Stimulated activated CD4-positive, alpha-beta T cell treated with anti-CD3 and anti-CD28 coated beads, TNF-alpha, amount 100 ng/mL, for 24 hours (primary cell): ENCODE measurements at places on chromosomes 12 and 14.

DNA sequence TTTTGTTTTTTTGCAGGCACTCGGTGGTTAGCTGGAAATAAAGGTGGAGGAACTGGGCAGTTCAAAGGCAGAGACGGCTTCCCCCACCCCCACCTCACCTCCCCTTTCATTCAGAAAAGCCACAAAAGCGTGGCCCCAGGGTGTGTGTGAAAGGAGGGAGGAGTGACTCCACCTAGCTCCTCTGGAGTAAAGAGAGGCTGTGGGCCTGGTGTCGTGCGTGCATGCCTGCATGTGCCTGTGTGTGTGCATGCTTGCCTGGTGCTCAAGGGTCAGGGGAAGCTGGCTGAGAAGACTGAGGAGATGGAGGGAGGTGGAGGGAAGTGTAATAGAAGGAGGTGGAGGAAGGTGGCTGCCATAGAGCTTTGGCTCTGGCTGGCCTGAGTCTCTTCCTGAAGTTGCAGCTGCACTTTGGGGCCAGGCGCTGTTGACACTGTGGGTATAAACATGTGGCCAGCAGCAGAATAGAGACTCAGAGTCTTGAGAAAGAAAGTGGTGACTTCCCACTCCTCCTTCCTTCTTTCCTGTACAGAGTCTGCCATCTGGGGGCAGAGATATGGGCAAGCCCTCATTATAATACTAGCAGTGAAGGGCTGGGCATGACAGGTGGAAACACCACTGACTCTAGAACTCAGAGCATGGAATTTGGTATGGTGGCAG lies 36.9 kb upstream of the SINHCAF start:
- peak; percentile 22 for DNase-seq

GRCh38 chr14:68676511-68676943 lies 116.3 kb downstream of the ZFP36L1 start:
- DNase-seq, result no peak

GRCh38 chr14:38646391-38646790 lies 390.5 kb upstream of the CLEC14A start:
- DNase-seq, result no peak

GRCh38 chr14:53278602-53279506 lies 125.7 kb upstream of the DDHD1 start:
- DNase-seq, result no peak

DNA sequence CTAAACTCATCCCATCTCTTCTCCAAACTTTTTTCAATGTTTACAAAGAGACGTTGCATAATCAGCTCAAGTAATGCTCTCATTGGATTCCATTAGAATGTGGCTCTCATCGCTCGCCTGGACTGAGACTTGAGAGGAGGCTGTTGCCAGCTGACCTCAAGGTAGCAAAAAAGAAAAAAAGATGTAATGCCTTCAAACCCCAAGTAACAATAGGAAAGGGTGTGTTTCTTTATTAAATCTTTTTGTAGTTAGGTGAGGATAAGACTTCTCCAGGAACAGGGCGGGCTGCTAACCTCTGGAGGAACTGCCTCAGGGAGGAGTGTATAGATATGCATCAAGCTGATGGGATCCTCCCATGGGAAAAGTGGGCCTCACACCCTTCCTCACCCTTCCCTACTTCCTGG lies 956 bp upstream of the PTHLH start:
- DNase-seq, result no peak

DNA sequence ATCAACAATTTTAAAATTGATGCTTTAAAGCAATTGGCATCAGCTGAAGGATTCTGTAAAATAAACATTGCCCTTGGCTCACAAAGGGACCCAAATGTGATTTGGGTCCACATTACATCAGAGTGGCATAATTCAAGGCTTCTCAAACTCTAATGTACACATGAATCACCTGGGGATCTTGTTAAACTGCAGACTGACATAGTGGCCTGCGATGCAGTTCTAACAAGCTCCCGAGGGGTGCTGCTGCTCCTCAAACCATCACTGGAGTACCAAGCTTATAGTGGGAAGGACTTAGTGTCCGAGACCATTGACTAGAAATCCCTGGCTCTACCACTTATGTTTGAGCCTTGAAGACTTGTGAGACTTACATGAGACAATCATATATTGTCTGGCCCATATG lies 31.8 kb upstream of the DNM1L start:
- no peak for DNase-seq

- DNase-seq, result no peak
Observed at GRCh38 chr14:73058922-73059673, 764 bp downstream of the RBM25 start.

- no peak for DNase-seq
Observed at GRCh38 chr12:25293653-25294052, 42.9 kb upstream of the KRAS start.

DNA sequence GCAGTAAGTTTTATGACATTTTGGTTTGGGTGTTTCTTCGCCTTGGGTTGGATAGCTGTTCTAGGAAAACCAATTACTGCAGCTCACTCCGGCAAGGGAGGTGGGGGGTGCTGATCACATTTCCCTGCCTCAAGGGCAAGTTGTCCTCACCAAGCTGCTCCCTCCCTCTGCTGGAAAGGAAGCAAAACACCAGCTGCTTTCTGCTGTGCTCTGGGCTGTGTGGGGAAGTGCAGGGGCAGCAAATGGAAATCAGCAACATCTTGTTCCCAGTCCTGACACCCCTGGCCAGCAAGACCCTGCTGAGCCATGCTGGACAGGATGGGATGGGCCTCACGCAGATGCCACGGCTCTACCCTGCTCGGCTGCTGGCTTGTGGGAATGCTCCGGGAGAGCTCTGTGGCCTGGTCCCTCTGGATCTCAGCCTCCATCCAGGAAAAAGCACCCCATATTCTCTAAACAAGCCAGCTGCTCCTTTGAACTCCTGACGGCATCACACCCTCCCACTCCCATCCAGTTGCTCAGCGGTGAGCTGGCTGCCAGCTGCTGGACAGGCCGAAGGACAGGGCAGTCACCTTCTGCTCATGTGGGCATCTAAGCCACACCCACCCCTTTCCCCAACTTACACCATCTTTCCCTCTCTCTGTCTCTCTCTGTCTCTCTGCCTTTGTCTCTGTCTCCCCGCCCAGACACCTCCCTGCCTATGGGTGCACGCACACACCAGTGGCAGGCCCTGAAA lies 52.4 kb upstream of the EIF5 start:
- DNase-seq, result no peak

DNA sequence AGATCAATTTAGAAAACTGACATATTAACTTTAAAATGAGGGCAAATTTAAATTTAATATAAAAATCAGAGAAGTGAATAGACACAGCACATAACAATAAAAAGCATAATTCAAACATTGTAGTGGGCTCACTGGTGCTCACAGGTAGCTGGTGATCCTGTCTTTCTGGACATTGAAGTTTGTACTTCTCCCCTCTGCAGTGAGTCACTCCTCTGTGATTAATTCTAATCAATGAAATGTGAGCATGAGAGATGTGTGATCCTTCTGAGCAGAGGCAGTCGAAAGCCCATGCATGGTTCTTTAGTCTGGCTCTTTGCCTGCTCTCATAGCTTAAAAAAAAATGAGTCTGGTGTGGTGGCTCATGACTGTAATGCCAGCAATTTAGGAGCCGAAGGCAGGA lies 59.0 kb upstream of the RERGL start:
- no peak for DNase-seq

DNA sequence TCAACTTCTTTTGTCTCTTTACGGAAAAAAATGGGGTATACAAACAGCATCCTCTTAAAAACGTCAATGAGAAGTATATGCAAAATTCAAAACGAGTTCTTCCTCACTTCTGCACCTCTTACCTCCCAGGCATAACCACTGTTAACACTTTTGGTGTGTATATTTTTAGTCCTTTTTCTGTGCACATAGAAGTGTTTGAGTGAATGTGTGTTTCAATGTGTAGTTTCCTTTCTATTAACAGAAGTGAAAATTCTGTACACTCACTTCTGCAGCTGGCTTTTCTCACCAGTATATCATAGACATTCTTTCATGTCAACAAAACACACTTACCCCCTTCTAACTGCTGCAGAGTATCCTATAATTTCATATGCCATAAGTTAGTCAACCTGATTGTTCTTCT lies 5.4 kb downstream of the UBR7 start:
- no peak for DNase-seq

DNA sequence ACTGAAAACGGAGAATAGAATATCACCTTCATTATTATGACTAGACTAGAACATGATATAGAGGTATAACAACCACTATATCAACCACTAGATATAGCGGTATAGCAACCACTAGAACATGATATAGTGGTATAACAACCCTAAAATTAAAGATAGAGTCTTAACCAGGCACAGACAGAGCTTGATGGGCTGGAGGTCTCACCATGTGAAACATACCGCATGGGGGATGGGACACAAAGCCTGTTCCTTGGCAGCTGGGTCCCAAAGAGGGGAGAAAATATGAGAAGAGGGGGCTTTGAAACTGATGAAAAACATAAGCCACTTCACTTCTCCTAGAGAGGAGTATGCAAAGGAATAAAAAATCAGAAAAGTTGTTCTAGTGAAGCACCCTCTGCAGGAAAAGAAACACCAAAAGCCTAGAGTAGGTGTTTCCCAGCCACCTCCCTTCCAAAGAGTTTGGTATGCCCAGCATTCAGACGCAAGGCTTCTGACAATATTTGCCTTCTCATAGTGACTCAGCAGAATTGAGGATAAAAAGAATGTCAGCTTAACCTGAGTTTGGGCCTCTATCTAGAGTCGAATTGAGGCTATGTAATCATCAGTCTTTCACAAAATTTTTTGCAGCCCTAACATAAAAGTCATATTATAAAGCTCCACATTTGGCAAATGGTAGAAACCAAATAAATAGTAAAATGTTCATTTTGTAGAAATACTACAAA lies 316.4 kb downstream of the NOVA1 start:
- DNase-seq, result no peak

GRCh38 chr12:19432309-19433170 lies 6.8 kb upstream of the AEBP2 start:
- no peak for DNase-seq

- no peak for DNase-seq
Observed at GRCh38 chr12:49974677-49975317, 2.0 kb downstream of the AQP6 start.

GRCh38 chr14:73253323-73253610 lies 16.0 kb downstream of the PAPLN start:
- no peak for DNase-seq

GRCh38 chr14:95297832-95298231 lies 21.9 kb downstream of the CLMN start:
- DNase-seq, result no peak

DNA sequence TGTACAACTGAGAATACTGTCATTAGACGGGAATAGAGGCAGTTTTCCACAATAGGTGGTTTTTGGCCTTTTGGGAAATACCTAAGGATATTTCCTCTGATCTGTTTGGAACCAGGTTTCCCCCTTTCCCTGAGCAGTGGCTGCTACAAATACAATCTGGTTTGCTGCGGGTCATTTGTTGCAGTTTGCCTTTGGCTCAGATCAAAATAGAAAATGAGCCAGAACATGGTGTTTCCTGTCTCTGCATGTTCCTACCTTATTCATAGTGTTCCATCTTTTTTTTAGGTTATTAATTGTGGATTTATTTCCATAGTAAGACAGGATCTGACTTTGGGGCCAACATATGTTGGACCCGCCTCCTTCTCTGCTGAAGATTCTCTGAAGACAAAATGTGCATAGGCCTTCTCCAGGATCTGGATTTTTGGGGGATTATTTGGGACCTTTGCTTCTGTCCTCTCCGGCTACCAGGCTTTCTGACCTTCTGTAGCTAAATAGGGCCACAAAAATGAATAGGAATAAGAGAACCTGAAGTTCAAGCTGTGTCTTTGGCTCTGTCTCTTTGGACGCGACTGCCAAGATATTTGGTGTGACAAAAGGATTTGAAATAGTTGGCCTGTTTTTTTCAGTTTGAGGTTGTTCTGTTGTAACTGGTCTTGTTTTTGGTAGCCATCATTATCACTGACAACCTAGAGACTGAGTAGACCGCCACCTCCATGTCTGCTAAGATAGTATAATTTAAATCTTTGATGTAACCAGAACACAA lies 146.9 kb downstream of the PRKCH start:
- no peak for DNase-seq

GRCh38 chr12:19517583-19517982 lies 78.3 kb downstream of the AEBP2 start:
- DNase-seq, result no peak

DNA sequence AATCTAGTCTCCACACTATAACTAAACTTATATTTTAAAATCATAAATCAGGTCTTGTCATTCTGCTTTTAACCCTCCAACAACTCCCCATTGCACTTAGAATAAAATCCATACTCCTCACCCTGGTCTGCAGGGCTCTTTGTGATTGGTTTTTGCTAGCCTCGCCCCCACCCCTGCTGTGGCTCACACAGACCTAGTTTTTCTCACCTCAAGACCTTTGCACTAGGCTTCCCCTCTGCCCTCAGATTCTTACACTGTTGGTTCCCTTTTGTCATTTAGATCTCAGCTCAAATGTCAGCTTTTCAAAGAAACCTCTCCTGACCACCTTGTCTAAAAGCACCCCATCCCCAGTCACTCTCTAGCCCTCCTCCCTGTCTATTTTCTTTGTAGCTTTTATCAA lies 10.7 kb upstream of the LHX5 start:
- no peak for DNase-seq

- no peak for DNase-seq
Observed at GRCh38 chr14:38143659-38144505, 63.8 kb upstream of the SSTR1 start.

GRCh38 chr14:100388103-100389054 lies 65.2 kb downstream of the SLC25A47 start:
- DNase-seq, result no peak

DNA sequence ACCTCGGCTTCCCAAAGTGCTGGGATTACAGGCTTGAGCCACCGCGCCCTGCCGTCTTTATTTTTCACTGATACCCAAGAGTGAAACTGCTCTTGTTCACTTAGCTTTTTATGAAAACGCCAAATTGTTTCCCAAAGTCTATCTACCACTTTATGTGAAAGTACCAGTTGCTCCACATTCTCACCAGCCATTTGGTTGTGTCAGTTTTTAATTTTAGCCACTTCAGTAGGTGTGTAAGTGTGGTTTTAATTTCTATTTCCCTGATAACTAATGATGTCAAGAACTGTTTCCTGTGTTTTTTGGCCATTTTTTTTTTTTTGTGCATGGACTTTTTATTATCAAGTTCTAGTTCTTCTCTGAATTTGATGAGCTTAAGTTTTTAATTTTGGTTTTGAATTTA lies 17.1 kb downstream of the CAND1 start:
- DNase-seq, result no peak

DNA sequence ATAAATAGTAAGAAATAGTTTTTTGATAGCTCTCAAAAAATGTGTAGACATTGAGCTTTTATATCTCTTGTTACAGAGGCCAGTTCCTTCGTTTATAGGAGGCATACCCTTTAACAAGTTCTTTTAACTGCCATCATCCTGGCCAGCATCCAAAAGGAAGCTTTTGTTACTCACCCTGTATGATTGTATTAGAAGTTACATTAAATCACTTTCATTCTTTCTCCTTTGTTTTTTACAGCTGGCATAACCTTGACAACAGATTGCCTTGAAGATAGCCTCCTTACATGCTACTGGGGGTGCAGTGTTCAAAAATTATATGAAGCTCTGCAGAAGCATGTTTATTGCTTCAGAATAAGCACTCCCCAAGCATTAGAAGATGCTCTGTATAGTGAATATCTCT lies 20.1 kb downstream of the CGRRF1 start:
- no peak for DNase-seq
